AG04450 (cell line): ENCODE measurements at places on chromosomes 2 and 18.

DNA sequence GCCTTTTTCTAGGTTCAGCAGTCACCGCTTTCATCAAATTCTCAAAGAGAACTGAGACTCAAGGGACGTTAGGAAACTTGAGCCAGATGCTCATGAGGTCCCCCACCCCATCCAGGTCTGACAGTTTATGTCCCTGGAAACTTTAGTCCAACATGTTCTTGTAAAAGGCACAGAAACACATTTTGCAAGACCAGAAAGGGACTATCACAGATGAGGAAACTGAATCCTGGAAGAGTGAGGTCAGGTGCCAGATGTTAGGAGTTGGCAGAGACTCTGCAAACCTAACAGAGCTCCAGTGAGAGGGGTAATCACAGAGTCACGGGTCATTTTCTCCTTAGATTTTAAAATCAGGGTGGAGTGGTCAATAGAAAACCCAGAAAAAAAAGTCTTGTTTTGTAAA, 76.6 kb downstream of the RDH14 start:
- DNase-seq = no peak

DNA sequence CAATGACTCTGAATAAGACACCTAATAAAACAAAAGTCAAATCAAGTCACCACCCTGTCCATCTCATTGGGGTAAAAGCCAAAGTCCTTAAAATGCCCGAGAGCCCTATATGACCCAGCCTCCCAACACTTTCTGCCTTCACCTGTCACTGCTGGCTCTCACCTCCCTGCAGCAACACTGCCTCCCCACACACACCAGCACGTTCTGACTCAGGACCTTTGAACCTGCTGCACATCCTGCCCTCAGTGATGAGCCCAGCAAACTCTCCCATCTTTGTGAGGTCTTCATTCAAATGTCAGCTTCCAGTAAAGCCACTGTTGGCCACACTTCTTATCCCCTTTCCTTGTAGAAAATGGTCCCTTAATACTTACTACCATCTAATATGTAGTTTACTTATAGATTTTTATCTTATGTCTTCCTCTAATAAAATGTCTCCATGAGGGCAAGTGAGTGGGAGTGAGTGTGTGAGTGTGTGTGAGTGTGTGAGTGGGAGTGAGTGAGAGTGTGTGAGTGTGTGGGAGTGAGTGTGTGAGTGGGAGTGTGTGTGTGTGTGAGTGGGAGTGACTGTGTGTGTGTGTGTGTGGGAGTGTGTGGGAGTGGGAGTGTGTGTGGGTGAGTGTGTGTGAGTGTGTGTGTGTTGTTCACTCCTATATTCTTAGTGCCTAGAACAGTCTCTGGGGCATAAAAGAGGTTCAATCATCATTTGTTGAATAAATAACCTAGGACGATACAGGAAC, 504.7 kb downstream of the EIPR1 start:
- no peak for DNase-seq

- DNase-seq = no peak
Measured at GRCh38 chr2:181471783-181472182, 14.6 kb downstream of the ITGA4 start.

- no peak for DNase-seq
Measured at GRCh38 chr18:46008531-46008930, 41.4 kb upstream of the EPG5 start.

GRCh38 chr2:120206022-120206581, 17.1 kb downstream of the TMEM185B start:
- DNase-seq = no peak

DNA sequence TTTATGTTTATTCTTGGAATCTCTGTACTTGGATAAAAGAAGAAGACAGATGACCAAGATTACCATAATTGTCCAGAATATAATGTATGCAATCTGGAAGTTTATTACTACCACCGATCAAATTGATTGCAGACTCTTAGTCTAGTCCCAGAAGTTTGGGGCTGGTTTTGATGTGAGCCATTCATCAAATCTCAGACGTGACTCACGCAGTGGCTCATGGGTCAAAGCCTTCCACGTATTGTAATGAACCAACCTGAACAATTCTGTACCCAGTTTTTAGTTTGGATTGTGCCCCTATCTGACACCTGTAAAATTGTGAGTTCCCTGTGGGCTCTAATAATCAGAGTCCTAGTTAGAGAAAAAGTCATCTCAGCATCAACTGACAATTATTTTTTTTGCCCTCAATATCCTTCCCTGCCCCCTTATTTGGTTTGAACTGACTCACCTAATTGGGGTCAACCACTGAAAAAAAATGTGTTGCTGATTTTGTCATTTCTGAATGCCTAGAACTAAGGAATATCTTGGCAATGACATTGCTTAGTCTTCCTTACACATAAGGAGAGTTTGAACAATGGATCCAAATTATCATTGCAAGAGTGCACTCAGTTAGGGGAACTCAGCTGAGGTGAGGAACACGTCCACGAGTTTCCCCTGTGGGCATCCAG, 219.5 kb upstream of the NRP2 start:
- no peak for DNase-seq

DNA sequence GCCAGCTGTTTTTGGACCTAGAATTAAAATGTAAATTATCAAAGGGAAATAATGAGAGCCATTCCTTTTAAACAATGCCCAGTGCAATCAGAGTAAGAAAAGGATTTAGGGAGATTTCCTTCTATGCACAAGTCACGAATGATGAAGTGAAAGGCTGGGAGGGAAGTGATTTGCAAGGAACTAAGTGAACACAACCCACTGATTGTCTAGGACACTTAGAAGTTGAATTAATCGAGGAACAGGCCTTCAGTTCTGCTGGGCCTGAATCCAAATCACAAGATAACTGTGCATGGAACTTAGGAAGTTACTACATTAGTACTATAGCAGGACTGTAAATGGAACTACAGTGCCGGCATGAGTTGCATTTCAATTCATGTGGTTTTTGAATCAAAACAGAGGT, 17.7 kb downstream of the MAP2 start:
- no peak for DNase-seq
